H1 (cell line): ENCODE measurements at places on chromosomes 12 and 14.

DNA sequence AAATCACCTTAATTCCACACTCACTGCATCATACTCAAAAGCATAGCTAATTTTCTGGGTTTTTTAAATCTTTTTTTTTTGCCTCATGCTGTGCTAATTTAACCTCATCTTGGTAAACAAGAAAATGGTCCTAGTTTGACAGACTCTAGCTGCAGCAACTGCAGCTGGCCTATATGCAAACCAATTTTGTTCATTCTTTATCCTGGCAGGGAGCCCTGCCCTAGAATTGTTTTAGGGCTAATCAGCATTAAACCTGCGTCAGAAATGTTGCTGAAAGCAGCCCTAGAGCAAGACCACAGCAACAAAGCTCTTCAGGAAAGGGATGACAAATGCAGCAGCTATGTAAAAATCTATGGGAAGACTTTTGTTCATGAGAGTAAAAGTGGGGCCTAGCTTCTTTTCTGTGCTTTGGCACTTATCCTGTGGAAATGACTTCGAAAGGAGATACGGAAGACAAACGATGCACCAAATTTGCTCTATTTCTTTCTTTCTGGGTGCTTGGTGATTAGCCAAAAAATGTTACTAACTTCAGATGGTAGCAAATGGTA, 72.2 kb downstream of the DENND5B start:
- peak overlapping the region; percentile 25; the same call in 1 of the 2 replicates for H3K4me3 ChIP-seq
- peaks cover 11% of the 10 kb centered on the region for H3K4me1 ChIP-seq
- peak overlapping the region; percentile 48; the same call in 1 of the 2 replicates for H3K27ac ChIP-seq
- no peaks in the 10 kb centered on the region for H3K36me3 ChIP-seq
- DNase-seq: peak; percentile 64

- no peak for DNase-seq
- no peak overlapping the region for H3K4me3 ChIP-seq
- no peaks in the 10 kb centered on the region for H3K27me3 ChIP-seq
- peaks cover 2% of the 10 kb centered on the region for H3K4me1 ChIP-seq
Observed at GRCh38 chr12:117047810-117048584, 51.2 kb downstream of the TESC start.

DNA sequence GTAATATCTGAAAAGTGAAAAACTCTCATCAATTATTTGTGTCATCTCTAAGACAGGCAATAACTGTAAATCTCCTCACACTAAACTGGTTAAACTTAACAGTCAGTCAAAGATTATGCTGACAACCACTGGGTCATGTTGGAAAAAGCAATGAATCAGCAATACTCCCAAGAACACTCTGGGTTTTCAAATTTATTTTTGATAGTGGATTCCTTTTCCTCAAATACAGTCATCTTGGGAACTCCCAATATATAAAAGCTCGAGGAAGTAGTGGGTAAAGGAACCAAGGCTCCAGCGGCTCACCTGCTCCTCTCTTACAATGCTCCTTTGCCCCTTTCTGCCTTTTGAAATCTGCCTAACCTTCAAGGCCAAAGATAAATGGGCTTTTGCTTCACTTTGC, 70.0 kb downstream of the ARMH4 start:
- no peaks in the 10 kb centered on the region for H3K27me3 ChIP-seq
- H3K4me1 ChIP-seq: peaks cover 5% of the 10 kb centered on the region; the same call in 1 of the 2 replicates
- no peaks in the 10 kb centered on the region for H3K36me3 ChIP-seq
- H3K4me3 ChIP-seq: no peak overlapping the region

GRCh38 chr12:24625103-24625502, 323.8 kb downstream of the BCAT1 start:
- H3K27me3 ChIP-seq: no peaks in the 10 kb centered on the region
- H3K4me3 ChIP-seq: no peak overlapping the region
- no peaks in the 10 kb centered on the region for H3K36me3 ChIP-seq
- H3K27ac ChIP-seq: no peak overlapping the region

DNA sequence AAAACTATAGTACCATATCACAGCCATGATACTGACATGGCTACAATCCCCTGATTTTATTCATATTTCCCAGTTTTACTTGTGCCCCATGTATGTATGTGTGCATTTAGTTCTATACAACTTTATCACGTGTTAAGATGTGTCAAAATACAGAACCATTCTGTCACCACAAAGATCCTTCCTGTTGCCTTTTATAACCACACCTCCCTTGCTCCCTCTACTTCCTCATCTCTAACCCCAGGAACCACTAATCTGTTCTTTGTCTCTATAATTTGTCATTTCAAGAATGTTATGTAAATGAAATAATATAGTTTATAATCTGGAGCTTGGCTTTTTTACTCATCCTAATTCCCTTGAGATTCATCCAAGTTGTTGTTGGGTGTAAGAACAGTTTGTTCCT, 358.4 kb downstream of the DPF3 start:
- H3K4me1 ChIP-seq: no peaks in the 10 kb centered on the region
- H3K4me3 ChIP-seq: no peak overlapping the region
- DNase-seq: no peak
- no peak overlapping the region for H3K27ac ChIP-seq
- no peaks in the 10 kb centered on the region for H3K36me3 ChIP-seq

- H3K36me3 ChIP-seq: no peaks in the 10 kb centered on the region
- no peak overlapping the region for H3K4me3 ChIP-seq
- H3K27me3 ChIP-seq: no peaks in the 10 kb centered on the region
- no peaks in the 10 kb centered on the region; the same call in 1 of the 2 replicates for H3K4me1 ChIP-seq
Observed at GRCh38 chr12:117699118-117699517, 269.7 kb downstream of the KSR2 start.

GRCh38 chr12:128424931-128425431, 158.0 kb downstream of the TMEM132C start:
- H3K27ac ChIP-seq: no peak overlapping the region
- DNase-seq: no peak
- no peaks in the 10 kb centered on the region for H3K27me3 ChIP-seq
- no peaks in the 10 kb centered on the region for H3K36me3 ChIP-seq

DNA sequence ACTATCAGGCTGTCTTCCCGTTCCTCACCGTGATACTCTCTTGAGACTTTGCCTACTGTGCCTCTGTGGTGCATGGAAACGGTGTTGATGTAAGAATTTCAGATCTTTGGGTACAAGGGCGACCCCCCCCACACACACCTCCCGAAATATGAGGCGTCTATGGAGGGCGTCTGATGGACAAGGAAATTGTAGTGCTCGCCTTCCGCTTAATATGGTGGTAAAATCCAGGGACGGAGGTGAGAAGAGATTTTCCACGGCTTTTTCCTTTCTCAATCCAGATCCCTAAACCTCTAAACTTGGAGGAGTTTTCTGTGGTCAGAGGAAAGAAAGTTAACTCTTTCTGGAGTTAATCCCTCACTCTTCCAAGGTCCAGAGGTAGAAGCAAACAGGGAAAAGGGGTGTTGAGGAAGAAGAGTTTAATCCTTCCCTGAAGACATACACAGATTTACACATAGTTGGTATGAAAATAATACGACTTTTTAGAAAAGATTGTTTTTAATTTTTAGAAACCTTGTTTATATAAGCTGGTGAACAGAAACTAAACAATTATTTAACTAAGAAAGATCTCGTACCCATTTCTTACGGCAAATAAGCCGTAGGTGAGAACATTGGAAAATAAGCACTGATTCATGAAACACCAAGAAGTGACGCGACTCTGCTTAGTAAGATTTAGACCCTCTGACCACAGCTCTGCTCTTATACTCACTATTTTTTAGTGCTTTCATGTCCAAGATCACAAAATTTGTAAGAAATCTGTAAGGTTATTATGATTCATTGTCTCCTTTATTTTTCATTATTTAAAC, 23.1 kb upstream of the RNASE12 start:
- no peaks in the 10 kb centered on the region for H3K27me3 ChIP-seq
- no peak overlapping the region for H3K27ac ChIP-seq
- no peaks in the 10 kb centered on the region for H3K4me1 ChIP-seq
- H3K4me3 ChIP-seq: peak overlapping the region; percentile 96
- H3K36me3 ChIP-seq: no peaks in the 10 kb centered on the region
- DNase-seq: no peak

DNA sequence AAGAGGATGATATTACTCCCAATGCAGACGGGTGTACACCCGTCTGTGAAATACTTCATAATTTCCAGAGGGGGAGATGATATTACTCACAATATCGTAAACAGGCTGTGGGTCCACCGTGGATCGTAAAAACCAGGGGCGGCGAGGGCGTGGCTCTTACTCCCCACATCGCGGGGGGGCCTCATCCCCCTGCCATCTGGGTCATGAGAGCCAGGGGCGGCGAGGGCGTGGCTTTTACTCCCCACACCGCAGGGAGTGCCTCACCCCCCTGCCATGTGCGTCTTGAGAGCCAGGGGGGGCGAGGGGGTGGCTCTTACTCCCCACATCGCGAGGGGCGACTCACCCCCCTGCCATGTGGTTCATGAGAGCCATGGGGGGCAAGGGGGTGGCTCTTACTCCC, 86.2 kb upstream of the GNG2 start:
- no peaks in the 10 kb centered on the region for H3K36me3 ChIP-seq
- no peak for DNase-seq
- no peak overlapping the region for H3K27ac ChIP-seq
- H3K4me1 ChIP-seq: no peaks in the 10 kb centered on the region

GRCh38 chr12:20507711-20508110, 139.4 kb downstream of the PDE3A start:
- H3K4me3 ChIP-seq: no peak overlapping the region
- no peaks in the 10 kb centered on the region for H3K36me3 ChIP-seq
- H3K4me1 ChIP-seq: no peaks in the 10 kb centered on the region
- no peaks in the 10 kb centered on the region for H3K27me3 ChIP-seq

- peaks cover 34% of the 10 kb centered on the region for H3K36me3 ChIP-seq
- H3K4me1 ChIP-seq: no peaks in the 10 kb centered on the region
- H3K4me3 ChIP-seq: no peak overlapping the region
- no peak for DNase-seq
- no peaks in the 10 kb centered on the region for H3K27me3 ChIP-seq
- H3K27ac ChIP-seq: no peak overlapping the region
Observed at GRCh38 chr12:57069523-57069922, 9.1 kb downstream of the NEMP1 start.

- peaks cover 5% of the 10 kb centered on the region for H3K36me3 ChIP-seq
- H3K27ac ChIP-seq: peak overlapping the region; percentile 17; the same call in 1 of the 2 replicates
- no peak overlapping the region for H3K4me3 ChIP-seq
- H3K27me3 ChIP-seq: no peaks in the 10 kb centered on the region
- peaks cover 32% of the 10 kb centered on the region for H3K4me1 ChIP-seq
Observed at GRCh38 chr14:74886001-74886400, 4.3 kb downstream of the DLST start.

GRCh38 chr12:130087222-130087621, 75.0 kb upstream of the FZD10 start:
- H3K4me3 ChIP-seq: no peak overlapping the region
- no peak overlapping the region for H3K27ac ChIP-seq
- peaks cover 14% of the 10 kb centered on the region; the same call in 1 of the 2 replicates for H3K4me1 ChIP-seq
- DNase-seq: no peak
- no peaks in the 10 kb centered on the region for H3K36me3 ChIP-seq

DNA sequence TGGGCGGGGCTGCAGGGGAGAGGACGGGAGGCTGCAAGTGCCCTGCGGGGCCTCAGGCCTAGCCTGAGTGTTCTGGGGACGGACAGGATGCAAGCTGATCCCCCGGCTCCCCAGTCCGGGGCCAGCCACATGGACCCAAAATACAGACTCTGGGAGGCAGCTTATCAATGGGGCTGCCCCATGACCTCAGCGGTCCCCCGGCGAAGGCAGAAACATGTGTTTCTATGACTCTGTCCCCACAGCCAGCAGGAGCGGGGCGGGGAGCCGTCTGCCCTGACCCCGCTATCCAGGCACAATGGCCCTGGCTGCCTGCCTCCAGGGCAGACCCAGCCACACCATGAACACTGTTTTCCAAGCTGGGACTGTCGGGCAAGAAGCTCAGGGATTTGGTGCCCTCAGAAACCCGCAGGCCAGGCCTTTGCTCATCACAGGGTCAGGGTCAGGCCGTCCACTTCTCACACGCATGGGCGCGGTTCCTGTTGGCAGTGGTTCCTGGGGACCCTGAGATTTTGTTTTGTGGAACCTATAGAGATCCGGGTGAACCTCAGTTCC, 75.0 kb downstream of the RFLNA start:
- no peaks in the 10 kb centered on the region for H3K4me1 ChIP-seq
- H3K27ac ChIP-seq: no peak overlapping the region
- no peak overlapping the region for H3K4me3 ChIP-seq

DNA sequence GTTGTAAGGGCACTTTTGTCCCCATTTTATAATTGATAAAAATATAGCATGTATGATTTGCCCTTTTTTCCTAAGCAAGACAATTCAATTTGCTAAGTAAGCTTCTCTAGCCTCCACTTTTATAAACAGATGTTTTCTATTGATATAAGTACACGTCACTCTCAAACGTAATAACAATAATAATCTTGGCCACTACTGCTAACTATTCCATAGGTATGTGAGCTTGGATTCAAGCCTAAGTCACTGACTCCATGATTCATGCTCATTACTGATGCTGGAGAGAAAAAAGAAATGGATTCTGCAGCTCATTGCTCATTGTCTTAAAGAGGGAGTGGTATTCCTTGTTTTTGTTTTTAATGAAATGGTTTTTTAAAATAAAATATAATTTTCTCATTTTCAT, 661.0 kb downstream of the GALC start:
- no peaks in the 10 kb centered on the region for H3K36me3 ChIP-seq
- H3K27ac ChIP-seq: no peak overlapping the region
- no peak for DNase-seq
- no peaks in the 10 kb centered on the region for H3K27me3 ChIP-seq
- H3K4me1 ChIP-seq: no peaks in the 10 kb centered on the region

DNA sequence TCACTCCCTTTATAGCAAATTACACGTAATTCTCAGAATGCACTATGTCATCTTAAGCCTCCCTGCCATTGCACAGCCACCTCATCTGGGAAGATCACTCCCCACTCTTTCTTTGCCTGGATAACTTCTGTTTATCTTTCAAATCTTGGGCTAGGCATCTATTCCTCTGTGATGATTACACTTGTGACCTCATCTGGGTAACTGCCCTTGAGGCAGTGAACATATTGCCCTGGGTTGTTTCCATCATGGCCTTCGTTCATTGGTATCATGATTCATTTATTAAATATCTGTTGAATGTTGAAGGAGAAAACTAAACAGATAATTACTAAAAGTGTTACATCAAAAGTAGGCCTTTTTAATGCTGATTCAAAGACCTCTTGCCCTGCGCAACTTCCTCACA, 26.2 kb upstream of the PDE3A start:
- H3K27ac ChIP-seq: no peak overlapping the region
- no peak overlapping the region for H3K4me3 ChIP-seq
- no peaks in the 10 kb centered on the region for H3K4me1 ChIP-seq
- H3K36me3 ChIP-seq: no peaks in the 10 kb centered on the region
- H3K27me3 ChIP-seq: no peaks in the 10 kb centered on the region

- H3K27me3 ChIP-seq: peaks cover 86% of the 10 kb centered on the region
- DNase-seq: no peak
- H3K4me1 ChIP-seq: no peaks in the 10 kb centered on the region
- H3K36me3 ChIP-seq: no peaks in the 10 kb centered on the region
- H3K27ac ChIP-seq: no peak overlapping the region
Observed at GRCh38 chr12:54136844-54137580, 51.8 kb downstream of the SMUG1 start.

DNA sequence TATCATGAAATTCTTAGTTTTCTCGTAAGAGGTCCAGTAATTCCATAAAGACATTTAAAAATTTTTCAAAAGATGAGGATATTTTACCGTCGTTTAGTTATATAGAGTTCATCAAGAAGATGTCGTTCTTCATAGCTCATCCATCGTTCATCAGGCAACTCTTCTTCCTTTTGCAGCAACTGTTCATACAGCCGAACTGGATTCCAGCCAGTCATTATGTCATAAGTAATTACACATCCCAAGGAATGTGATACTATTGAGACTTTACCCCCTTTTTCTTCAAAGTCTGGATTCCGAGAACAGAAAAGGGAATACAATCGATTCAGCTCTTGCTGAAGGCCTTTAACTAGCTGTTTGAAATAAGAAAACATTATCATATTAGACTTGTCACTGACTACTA, 90.3 kb downstream of the DDHD1 start:
- no peaks in the 10 kb centered on the region for H3K4me1 ChIP-seq
- DNase-seq: no peak
- H3K36me3 ChIP-seq: no peaks in the 10 kb centered on the region; the same call in 1 of the 2 replicates
- H3K27ac ChIP-seq: no peak overlapping the region
